CD4-positive, alpha-beta memory T cell (primary cell): ENCODE measurements at places on chromosomes 6 and 20. TPM values are rescaled to one million over a fixed set of nuclear protein-coding genes. Genes with fewer than 3 reads are reported as not detected.

DNA sequence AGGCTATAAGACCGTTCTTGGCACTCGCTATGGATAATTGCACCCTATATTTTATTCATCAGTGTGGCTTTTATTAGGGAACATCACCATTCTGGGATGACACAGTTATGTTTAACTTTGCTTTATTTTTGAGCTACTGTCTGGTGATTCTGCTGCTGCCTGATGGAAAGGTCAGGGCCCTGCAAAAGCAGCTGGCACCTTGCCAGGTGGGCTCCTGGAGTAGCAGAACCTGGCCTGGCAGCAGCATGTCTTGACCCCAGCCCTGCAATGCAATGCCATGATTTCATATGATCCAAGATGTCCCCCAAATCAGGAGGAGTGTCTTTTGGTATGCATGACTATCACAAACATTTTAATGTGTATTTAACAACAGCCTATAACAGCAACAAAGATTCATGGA is 228.4 kb upstream of the RSPO3 start:
- no peak overlapping the region for H3K4me3 ChIP-seq
- H3K4me1 ChIP-seq, result no peaks in the 10 kb centered on the region
- H3K27me3 ChIP-seq, result no peaks in the 10 kb centered on the region
- DNase-seq, result no peak

- peaks cover 4% of the 10 kb centered on the region for H3K36me3 ChIP-seq
- H3K4me3 ChIP-seq, result no peak overlapping the region
- no peak for DNase-seq
- H3K27me3 ChIP-seq, result no peaks in the 10 kb centered on the region
- H3K4me1 ChIP-seq, result no peaks in the 10 kb centered on the region
- no peak overlapping the region for H3K27ac ChIP-seq
Observed at GRCh38 chr6:70524721-70525286, 41.9 kb upstream of the SDHAF4 start.

The LY6G5B gene
- total RNA-seq, result 39.8 TPM

The GLP1R gene
- total RNA-seq, result not detected

The ADGRF1 gene
- not detected for total RNA-seq

GRCh38 chr6:101114703-101115102 is 233.6 kb upstream of the ASCC3 start:
- H3K4me3 ChIP-seq, result no peak overlapping the region
- H3K4me1 ChIP-seq, result no peaks in the 10 kb centered on the region
- H3K27ac ChIP-seq, result no peak overlapping the region

DNA sequence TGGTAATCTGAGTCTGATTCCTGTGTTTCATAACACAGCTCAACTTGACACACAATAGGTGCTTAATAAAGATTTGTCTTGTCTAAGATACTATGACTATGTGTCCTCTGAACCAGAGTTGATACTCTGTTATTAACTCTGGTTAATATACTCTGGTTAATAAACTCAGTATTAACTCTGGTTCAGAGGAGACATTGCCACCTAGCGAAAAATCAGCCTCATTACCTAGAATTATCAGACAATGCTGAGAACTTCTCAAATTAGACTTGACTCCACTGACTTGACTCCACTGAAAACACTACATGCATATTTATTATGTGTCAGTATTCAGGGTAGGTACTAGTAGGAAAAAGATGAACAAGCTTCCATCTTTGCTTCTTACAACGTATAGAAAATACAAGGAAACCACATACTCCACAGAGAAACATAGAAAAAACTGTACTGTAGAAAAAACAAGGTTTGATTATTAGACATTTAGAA is 73.9 kb downstream of the AHI1 start:
- H3K4me3 ChIP-seq, result no peak overlapping the region
- H3K36me3 ChIP-seq, result no peaks in the 10 kb centered on the region
- no peaks in the 10 kb centered on the region for H3K4me1 ChIP-seq
- peak; percentile 24 for DNase-seq

- no peak for DNase-seq
- H3K27me3 ChIP-seq, result no peaks in the 10 kb centered on the region
- H3K36me3 ChIP-seq, result no peaks in the 10 kb centered on the region
- no peaks in the 10 kb centered on the region for H3K4me1 ChIP-seq
- H3K27ac ChIP-seq, result no peak overlapping the region
- no peak overlapping the region for H3K4me3 ChIP-seq
Observed at GRCh38 chr6:87791982-87792381, 89.9 kb upstream of the AKIRIN2 start.

DNA sequence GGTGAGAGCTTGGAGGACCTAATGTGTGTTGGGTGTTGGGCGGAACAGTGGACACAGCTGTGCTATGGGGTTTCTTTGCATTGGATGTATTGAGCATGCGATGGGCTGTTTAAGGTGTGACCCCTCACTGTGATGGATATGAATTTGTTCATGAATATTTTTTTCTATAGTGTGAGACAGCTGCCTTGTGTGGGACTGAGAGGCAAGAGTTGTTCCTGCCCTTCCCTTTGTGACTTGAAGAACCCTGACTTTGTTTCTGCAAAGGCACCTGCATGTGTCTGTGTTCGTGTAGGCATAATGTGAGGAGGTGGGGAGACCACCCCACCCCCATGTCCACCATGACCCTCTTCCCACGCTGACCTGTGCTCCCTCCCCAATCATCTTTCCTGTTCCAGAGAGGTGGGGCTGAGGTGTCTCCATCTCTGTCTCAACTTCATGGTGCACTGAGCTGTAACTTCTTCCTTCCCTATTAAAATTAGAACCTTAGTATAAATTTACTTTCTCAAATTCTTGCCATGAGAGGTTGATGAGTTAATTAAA is 3.0 kb downstream of the HLA-A start:
- peaks cover 49% of the 10 kb centered on the region for H3K36me3 ChIP-seq
- H3K4me1 ChIP-seq, result peaks cover 58% of the 10 kb centered on the region
- peak overlapping the region; percentile 100 for H3K27ac ChIP-seq
- H3K4me3 ChIP-seq, result peak overlapping the region; percentile 47
- no peaks in the 10 kb centered on the region for H3K27me3 ChIP-seq

GRCh38 chr6:2033544-2033943 is 211.9 kb downstream of the GMDS start:
- H3K36me3 ChIP-seq, result no peaks in the 10 kb centered on the region
- H3K4me1 ChIP-seq, result peaks cover 18% of the 10 kb centered on the region
- H3K27me3 ChIP-seq, result no peaks in the 10 kb centered on the region
- H3K4me3 ChIP-seq, result no peak overlapping the region
- H3K27ac ChIP-seq, result no peak overlapping the region
- DNase-seq, result no peak

The APOBEC2 gene
- not detected for total RNA-seq

The KIAA1755 gene
- total RNA-seq, result not detected

DNA sequence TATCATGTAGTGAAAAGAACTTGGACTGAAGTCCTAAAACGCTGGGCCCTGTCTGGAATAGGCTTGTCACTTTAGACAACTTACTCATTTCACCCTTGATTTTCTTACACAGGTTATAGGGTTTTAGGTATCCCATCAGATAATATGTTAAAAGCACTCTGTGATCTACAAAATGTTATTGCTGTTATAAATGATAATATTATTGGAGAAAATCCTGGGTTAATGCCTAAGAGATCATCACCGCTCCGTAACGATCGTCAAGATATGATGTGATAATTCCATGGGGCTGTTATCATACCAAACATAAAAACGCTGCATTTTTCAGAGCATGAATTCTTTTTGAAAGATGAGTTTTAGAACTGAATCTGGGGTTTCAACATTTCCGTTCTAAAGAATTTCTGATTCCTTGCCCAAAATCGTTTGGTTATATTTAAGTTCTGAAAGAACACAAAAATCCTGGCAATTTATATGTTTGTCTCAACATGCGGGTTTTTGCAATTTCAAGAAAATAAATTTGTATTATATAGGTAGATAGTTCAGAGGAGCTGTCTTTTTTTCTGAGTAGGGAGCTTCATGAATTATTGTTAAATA is 154.8 kb downstream of the FOXC1 start:
- H3K27me3 ChIP-seq, result no peaks in the 10 kb centered on the region
- no peaks in the 10 kb centered on the region for H3K36me3 ChIP-seq
- H3K27ac ChIP-seq, result no peak overlapping the region
- H3K4me3 ChIP-seq, result no peak overlapping the region
- DNase-seq, result no peak
- H3K4me1 ChIP-seq, result peaks cover 4% of the 10 kb centered on the region

- no peaks in the 10 kb centered on the region for H3K36me3 ChIP-seq
- DNase-seq, result no peak
- no peaks in the 10 kb centered on the region for H3K4me1 ChIP-seq
- H3K4me3 ChIP-seq, result no peak overlapping the region
- H3K27me3 ChIP-seq, result no peaks in the 10 kb centered on the region
- H3K27ac ChIP-seq, result no peak overlapping the region
Observed at GRCh38 chr6:40349123-40349900, 237.9 kb downstream of the LRFN2 start.

DNA sequence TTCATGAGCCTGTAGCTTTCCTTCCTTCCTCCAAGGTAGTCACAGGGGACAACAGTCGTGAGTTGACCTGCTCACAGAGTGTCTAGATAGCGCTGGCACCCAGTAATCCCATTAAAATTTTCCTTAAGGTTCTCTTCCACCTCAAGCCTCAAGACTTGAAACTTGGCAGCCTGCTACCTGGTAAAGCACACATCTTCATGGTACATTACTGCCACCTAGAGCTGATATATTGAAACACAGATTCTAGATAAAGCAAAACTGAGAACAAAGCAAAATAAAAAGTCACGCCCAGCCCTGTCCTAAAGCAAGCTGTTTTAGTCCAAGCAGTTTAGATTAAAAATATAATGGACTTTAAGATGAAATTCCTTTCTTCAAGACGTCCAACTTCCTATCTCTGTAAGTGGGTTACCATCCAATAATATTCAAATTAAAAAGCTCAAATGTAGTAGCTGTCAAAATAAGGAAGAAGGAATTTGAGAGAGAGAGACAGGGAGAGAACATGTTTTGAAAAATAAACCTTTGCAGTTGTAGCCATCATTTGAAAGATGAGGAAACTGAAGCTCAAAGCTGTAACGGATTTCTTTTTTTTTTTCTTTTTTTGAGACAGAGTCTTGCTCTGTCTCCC is 50.7 kb upstream of the CD83 start:
- DNase-seq, result peak; percentile 50
- no peaks in the 10 kb centered on the region for H3K27me3 ChIP-seq
- no peak overlapping the region for H3K27ac ChIP-seq
- no peak overlapping the region for H3K4me3 ChIP-seq
- H3K36me3 ChIP-seq, result no peaks in the 10 kb centered on the region

GRCh38 chr6:166760288-166760687 is 133.2 kb upstream of the RPS6KA2 start:
- peaks cover 23% of the 10 kb centered on the region for H3K4me1 ChIP-seq
- H3K4me3 ChIP-seq, result no peak overlapping the region
- DNase-seq, result peak; percentile 71
- no peaks in the 10 kb centered on the region for H3K27me3 ChIP-seq
- no peaks in the 10 kb centered on the region for H3K36me3 ChIP-seq
- no peak overlapping the region for H3K27ac ChIP-seq

GRCh38 chr6:100184473-100184872 is 190.4 kb upstream of the MCHR2 start:
- H3K36me3 ChIP-seq, result no peaks in the 10 kb centered on the region
- H3K4me3 ChIP-seq, result no peak overlapping the region
- H3K27me3 ChIP-seq, result no peaks in the 10 kb centered on the region
- H3K4me1 ChIP-seq, result no peaks in the 10 kb centered on the region
- no peak overlapping the region for H3K27ac ChIP-seq
- DNase-seq, result no peak
